ENCODE measurements at places on chromosomes 2 and 18.

GRCh38 chr18:76522122-76522503 is 27.1 kb upstream of the ZNF516 start:
- DNase-seq, result no peak

DNA sequence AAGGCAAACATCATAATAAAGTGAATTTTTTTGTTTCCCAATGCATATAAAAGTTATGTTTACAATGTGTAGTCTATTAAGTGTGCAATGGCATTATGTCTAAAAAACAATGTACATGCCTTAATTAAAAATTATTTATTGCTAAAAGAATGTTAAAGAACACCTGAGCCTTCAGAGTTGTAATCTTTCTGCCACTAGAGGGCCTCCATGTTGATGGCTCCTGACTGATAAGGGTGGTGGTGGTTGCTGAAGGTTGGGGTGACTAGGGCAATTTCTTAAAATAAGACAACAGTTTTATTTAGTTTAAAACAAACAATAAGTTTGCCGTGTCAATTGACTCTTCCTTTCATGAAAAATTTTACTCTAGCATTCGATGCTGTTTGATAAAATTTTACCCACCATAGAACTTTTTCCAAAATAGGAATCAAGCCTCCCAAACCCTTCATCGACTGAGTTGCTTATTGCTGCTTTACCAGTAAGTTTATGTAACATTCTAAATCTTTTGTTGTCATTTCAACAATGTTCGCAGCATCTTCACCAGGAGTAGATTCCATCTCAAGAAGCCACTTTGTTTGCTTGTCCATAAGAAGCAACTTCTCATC is 32.3 kb downstream of the MAP3K2 start:
- DNase-seq, result peak; percentile 26

GRCh38 chr2:174764280-174765255 is at the start of gene CHRNA1:
TSS of gene CHRNA1 (minus strand) at chr2:174764472. CDS start at chr2:174764394, 78 bp downstream.
- DNase-seq, result peak; percentile 81

DNA sequence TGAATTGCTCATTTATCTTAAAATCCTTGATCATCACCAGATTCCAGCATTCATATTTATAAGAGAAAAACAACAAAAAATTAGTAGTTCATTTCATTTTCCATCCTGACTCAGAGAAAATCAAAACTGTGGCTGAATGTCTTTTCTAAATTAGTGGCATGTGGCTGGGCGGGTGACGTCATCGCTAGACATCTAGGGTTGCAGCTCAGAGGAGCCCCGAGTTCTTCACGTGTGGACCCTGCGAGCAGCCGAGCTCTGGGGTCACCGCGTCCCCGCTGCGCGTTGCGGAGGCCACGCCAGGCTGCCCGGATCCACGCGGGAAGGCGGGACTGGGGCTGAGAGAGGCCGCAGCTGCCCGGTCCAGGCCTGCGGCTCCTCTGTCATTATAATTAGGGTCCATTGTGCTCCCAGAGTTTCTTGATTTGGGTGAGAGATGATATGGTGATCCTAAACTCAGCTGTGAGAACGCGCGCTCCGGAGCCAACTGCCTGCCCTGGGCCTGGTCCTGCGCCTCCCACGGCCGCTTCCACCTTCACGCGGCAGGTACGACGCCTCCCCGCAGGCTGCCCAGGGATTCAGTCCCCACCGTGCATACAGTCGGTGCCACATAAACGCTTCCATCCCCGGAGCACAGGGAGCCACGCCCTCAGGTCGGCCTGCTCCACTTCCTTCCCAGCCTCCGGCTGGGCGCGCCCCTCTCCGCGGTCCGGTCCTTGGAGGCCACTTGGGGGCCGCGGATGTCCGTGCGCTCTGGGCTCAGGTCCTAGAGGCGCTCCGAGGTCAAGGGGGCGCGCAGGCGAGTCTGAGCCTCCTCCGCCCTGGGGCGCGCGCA is 56.5 kb downstream of the TMEM18 start:
- DNase-seq, result no peak

DNA sequence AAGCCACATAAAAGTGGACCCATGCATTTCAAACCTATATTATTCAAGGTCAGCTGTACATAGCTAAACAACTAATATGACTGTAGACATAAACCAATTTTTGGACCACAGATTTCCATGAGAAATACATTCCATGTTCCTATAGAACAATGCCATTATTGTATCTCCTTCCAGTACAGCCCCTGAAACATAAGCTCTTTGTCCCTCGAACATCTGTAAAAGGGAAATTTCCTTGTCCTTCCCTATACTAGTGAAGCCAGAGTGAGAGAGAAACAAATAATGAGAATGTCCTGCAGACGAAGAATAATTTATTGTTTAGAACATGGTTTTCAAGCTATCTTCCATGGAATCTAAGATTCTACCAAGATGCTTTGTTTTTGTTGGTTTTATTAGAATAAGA is 75.3 kb downstream of the GORASP2 start:
- DNase-seq, result no peak

GRCh38 chr2:207960911-207961310 is 64.4 kb downstream of the PLEKHM3 start:
- DNase-seq, result no peak

DNA sequence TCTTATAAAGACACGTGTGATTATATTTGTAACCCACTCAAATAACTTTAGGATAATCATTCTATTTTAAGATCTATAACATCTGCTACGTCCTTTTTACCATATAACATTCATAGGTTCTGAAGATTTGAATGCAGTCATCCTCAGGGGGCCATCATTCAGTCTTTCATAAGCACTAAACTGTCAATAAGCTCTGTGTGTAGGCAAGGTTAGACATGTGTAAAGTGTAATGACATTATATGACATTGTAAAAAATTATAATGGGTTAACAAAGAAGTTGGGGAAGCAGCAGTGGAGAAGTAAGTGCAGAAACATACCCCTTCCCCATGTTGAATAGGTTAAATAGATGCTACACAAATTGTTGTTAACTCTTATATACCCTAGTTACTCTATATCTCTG is 845.9 kb downstream of the ERBB4 start:
- DNase-seq, result no peak

- no peak for DNase-seq
Observed at GRCh38 chr18:34591920-34592444, 118.1 kb upstream of the DTNA start.

- no peak for DNase-seq
Observed at GRCh38 chr2:608297-608696, 68.9 kb downstream of the TMEM18 start.

- no peak for DNase-seq
Observed at GRCh38 chr2:200447139-200447855, 62.6 kb downstream of the KCTD18 start.

- DNase-seq, result no peak
Observed at GRCh38 chr2:26717362-26717761, 24.8 kb downstream of the KCNK3 start.

DNA sequence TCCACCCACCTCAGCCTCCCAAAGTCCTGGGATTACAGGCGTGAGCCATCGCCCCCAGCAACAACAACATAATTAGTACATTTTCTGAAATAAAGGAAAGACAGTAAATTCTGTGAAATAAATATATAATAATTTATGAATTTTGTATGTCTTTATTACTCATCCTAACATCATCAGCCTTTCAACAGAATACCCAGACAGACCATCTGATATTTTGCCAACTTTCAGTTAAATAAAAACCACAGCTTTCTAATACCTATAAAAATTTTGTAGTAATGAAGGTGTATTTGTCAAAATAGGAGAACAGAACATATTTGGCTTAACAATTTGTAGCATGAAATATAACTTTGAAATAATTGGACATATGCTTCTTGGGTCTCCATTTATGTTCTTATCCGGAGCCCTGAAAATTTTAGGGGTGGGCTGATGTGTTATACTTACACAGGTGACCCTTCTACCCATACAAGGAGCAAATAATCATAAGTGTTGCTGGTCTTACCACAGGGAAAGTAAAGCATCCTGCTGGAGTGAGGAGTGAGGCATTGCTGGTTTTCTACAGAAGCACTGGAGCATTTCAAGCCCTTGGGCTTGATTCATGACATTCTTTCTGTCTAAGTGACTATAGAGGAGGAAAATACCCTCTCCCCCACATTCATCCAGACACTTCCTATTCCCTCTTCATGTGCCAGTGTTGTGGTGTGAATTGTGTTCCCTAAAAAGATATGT is 99.3 kb downstream of the SPOPL start:
- no peak for DNase-seq

DNA sequence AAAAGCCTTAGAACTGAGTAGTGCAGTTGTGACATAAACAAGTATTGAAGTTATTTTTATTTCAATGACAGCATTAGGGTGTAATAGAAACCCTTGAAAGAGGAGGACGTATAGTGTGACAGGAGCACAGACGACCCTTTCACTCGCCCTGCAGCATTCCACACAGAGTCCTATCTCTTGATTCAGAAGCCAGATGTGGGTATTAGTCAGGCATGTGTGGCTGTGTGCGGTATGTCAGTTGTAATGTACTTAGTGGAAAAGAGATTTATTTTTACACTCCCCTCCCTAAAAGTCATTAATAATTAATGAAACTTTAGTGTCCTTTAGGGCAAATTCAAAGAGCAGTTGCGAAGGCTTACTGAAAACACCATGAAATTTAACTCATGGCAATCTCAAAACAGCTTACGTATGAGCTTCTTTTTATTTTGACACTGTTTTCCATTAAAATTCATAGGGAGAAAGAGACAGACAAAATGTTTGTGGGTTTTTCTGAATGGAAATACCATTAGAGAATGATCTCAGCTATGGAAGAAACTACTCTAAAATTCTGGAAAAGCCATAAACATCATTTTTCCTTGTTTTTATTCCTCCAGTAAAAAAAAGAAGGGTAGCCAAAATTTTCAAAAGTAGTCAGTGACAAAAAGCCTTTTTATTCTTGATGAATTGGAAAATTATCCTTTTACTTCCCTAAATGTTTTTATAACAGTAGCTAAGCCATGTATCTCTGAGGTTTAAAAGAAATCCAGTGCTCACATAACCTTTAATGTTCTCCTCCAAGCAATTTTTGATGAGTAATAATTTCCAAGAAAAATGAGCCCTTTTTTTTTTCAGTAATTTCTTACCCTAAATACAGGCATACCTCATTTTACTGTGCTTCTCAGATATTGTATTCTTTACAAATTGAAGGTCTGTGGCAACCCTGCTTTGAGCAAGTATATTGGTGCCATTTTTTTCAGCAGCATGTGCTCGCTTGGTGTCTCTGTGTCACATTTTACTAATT is 84.0 kb upstream of the DSEL start:
- no peak for DNase-seq

GRCh38 chr2:219496247-219496824 is 2.4 kb upstream of the GMPPA start:
- no peak for DNase-seq

- DNase-seq, result no peak
Observed at GRCh38 chr2:31125918-31126695, 12.1 kb downstream of the GALNT14 start.

DNA sequence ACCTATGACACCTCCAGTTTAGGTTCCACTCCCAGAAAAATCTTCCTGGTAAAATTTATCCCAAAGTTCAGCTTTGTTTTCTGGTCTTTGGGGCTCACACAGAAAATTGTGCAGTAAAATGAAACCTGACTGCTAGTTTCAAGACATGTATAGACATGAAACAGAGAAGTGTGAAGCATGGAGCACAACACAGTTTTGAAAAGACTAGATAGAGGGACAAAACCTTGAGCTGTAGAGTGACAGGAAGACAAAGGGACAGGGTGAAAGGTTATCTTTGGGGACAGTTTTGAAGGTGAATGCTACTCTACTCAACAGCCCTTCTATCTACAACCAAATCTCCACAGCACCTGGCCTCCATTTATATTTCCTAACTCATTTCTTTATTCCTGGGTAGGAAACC is 352.6 kb downstream of the RBM43 start:
- no peak for DNase-seq

DNA sequence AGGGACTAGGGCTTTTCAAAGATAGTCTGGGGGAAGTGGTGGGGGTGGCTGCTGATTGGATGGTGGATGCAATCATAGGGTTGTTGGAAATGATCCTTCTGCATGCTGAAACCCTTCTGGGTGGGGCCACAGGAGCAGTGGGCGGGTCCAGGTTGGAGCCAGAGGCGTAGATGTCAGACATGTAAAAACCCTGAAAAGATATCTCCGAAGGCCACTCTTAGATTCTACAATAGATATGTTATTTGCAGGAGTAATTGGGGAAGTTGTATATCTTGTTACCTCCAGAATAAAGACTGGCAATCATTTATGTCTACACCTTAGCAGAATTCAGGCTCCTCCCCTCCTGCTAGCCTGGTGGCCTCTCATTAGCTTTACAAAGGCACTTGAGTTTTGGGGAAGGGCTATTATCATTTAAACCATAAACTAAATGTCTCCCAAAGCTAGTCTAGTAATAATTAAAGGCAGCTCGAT is 8.2 kb upstream of the FAM98A start:
- DNase-seq, result no peak

DNA sequence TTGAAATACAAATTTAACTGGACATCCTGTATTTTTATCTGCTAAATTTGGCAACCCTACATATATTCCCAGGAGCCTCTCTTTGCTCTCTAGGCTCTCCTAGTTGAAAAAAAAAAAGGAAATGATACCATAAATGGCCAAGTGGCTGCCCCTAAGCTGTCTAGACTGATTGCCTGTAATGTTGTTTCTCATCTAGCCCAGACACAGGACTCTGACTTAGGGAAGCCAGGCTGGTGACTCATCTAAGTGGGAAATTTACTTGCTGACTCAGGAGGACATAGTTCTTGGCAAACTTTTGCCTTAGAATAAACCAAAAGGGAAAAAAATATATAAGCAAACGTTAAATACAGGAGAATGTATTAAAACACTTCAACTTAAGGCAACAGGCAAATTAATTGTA is 14.6 kb upstream of the ITGAV start:
- peak; percentile 96 for DNase-seq

DNA sequence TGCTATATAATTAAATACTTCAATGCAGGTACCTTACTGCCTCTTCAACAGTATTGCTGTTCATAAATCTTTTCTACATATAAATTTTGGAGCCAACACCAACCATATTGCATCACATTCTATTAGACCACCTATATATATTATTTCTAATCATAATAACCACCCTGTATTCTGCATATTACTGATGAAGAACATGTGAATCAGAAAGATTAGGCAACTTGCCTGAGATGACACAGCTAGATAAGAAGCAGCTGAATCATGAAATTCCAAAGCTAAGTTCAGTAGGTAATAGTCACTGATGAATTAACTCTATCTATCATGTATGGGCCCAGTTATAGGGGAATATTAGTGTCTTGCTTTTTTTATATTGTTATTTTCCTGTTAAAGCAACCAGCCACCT is 161.8 kb downstream of the AGPS start:
- no peak for DNase-seq

DNA sequence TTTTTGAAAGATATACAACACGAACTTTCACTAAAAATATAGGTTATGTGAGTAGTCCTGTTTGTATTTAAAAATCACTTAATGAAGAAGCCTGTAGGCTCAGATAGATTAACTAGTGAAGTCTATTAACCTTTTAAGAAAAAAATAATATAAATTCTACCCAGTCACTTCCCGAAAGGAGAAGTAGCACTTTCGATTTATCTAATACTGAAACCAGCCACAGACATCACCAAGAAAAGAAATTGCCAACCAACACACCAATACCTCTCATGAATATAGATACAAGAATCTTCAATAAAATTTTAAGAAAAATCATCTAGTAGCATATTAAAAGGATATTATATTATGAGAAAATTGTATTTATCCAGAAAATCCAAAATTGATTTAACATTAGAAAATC is 160.5 kb downstream of the GALNT13 start:
- no peak for DNase-seq

- no peak for DNase-seq
Observed at GRCh38 chr18:45567123-45567522, 48.2 kb upstream of the SLC14A2 start.

- no peak for DNase-seq
Observed at GRCh38 chr2:223319601-223320000, 267.6 kb downstream of the KCNE4 start.

- DNase-seq, result peak; percentile 33
Observed at GRCh38 chr2:236743039-236743920, 173.7 kb downstream of the ACKR3 start.

All from suppressor macrophage treated with lipopolysaccharide for 4 hours (primary cell).